ENCODE measurements at places on chromosomes 4 and X. TPM values are rescaled to one million over a fixed set of nuclear protein-coding genes. Genes with fewer than 3 reads are reported as not detected.
A peak's percentile ranks its signal among the peaks of the same experiment; 100 is the strongest.

- H3K27ac ChIP-seq: peak overlapping the region; percentile 86
- no peak overlapping the region for H3K4me3 ChIP-seq
- no peak for DNase-seq
- H3K27me3 ChIP-seq: peaks cover 3% of the 10 kb centered on the region
- H3K36me3 ChIP-seq: no peaks in the 10 kb centered on the region
Measured at GRCh38 chr4:153651116-153651515, 33.0 kb upstream of the TLR2 start.

DNA sequence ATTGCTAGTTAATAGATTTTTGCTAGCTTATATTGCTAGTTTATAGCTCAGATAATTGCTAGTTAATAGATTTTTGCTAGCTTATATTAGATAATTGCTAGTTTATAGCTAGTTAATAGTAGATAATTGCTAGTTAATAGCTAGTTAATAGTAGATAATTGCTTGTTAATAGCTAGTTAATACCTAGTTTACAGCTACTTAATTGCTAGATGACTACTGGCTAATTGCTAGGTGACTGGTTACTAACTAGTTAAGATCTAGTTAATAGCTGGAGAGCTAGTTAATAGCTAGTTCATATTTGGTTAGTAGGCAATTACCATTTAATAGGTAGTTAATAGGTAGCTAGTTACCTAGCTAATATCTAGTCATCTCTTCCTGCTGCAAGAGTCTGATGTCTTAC, 633.8 kb upstream of the CT83 start:
- H3K27ac ChIP-seq: no peak overlapping the region
- H3K4me3 ChIP-seq: no peak overlapping the region
- H3K36me3 ChIP-seq: no peaks in the 10 kb centered on the region

GRCh38 chrX:28550331-28550872, 36.8 kb upstream of the IL1RAPL1 start:
- no peak for DNase-seq
- no peak overlapping the region for H3K27ac ChIP-seq
- no peaks in the 10 kb centered on the region for H3K36me3 ChIP-seq
- H3K4me1 ChIP-seq: no peaks in the 10 kb centered on the region
- no peak overlapping the region for H3K4me3 ChIP-seq

- DNase-seq: peak; percentile 19
- H3K27me3 ChIP-seq: no peaks in the 10 kb centered on the region
- H3K36me3 ChIP-seq: no peaks in the 10 kb centered on the region
- no peak overlapping the region for H3K4me3 ChIP-seq
Measured at GRCh38 chrX:121504153-121504552, 456.7 kb downstream of the GLUD2 start.

DNA sequence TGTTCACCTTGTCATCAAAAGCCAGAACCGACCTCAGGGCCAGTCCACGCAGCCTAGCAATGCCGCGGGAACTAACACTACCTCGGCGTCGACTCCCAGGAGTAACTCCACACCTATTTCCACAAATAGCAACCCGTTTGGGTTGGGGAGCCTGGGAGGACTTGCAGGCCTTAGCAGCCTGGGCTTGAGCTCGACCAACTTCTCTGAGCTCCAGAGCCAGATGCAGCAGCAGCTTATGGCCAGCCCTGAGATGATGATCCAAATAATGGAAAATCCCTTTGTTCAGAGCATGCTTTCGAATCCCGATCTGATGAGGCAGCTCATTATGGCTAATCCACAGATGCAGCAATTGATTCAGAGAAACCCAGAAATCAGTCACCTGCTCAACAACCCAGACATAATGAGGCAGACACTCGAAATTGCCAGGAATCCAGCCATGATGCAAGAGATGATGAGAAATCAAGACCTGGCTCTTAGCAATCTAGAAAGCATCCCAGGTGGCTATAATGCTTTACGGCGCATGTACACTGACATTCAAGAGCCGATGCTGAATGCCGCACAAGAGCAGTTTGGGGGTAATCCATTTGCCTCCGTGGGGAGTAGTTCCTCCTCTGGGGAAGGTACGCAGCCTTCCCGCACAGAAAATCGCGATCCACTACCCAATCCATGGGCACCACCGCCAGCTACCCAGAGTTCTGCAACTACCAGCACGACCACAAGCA, 898 bp downstream of the UBQLN2 start:
- H3K27me3 ChIP-seq: no peaks in the 10 kb centered on the region
- peak overlapping the region; percentile 85 for H3K4me3 ChIP-seq
- DNase-seq: peak; percentile 31

- H3K27ac ChIP-seq: no peak overlapping the region
- H3K36me3 ChIP-seq: peaks cover 14% of the 10 kb centered on the region
- DNase-seq: no peak
- H3K27me3 ChIP-seq: no peaks in the 10 kb centered on the region
- peaks cover 3% of the 10 kb centered on the region for H3K4me1 ChIP-seq
Measured at GRCh38 chr4:25172961-25173915, 13.0 kb upstream of the SEPSECS start.

DNA sequence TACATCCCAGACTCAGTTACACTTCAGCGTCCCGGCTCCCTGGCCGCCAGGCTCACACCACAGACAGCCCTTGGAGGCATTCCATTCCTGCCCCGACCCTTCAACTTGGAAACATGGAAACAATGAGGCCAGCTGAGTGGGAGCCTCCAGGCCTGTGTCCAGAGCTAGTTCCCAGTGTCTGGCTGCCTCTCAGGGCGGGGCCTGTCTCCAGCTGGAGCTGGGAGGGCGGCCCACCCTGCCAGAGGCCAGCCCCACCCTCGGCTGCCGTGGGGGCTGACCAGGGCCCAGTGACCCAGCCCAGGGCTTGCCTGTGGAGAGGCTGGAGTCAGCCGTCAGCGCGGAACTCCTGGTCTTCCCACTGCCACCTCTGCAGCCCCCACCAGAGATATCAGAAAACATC, 37.4 kb upstream of the SPON2 start:
- H3K36me3 ChIP-seq: peaks cover 12% of the 10 kb centered on the region
- peaks cover 5% of the 10 kb centered on the region for H3K4me1 ChIP-seq
- no peaks in the 10 kb centered on the region for H3K27me3 ChIP-seq
- H3K4me3 ChIP-seq: no peak overlapping the region
- DNase-seq: no peak
- H3K27ac ChIP-seq: no peak overlapping the region

GRCh38 chr4:141435446-141436225, 200.7 kb upstream of the IL15 start:
- H3K27me3 ChIP-seq: no peaks in the 10 kb centered on the region
- H3K4me1 ChIP-seq: no peaks in the 10 kb centered on the region
- no peaks in the 10 kb centered on the region for H3K36me3 ChIP-seq

- no peak overlapping the region for H3K27ac ChIP-seq
- H3K4me3 ChIP-seq: no peak overlapping the region
- no peaks in the 10 kb centered on the region for H3K36me3 ChIP-seq
Measured at GRCh38 chrX:30930679-30931078, 41.6 kb upstream of the TAB3 start.

- H3K4me3 ChIP-seq: peak overlapping the region; percentile 93
- peak overlapping the region; percentile 92 for H3K27ac ChIP-seq
- H3K27me3 ChIP-seq: no peaks in the 10 kb centered on the region
- H3K4me1 ChIP-seq: peaks cover 41% of the 10 kb centered on the region
- no peak for DNase-seq
- peaks cover 14% of the 10 kb centered on the region for H3K36me3 ChIP-seq
Measured at GRCh38 chr4:1291091-1291490, 1.4 kb downstream of the MAEA start.

GRCh38 chr4:55089916-55090315, 35.5 kb downstream of the KDR start:
- no peaks in the 10 kb centered on the region for H3K36me3 ChIP-seq
- DNase-seq: no peak
- no peak overlapping the region for H3K4me3 ChIP-seq
- H3K27me3 ChIP-seq: no peaks in the 10 kb centered on the region

GRCh38 chrX:12673487-12673886, 117.7 kb upstream of the PRPS2 start:
- H3K27me3 ChIP-seq: no peaks in the 10 kb centered on the region
- no peak overlapping the region for H3K27ac ChIP-seq
- H3K4me3 ChIP-seq: no peak overlapping the region
- no peak for DNase-seq
- no peaks in the 10 kb centered on the region for H3K36me3 ChIP-seq

- H3K4me3 ChIP-seq: peak overlapping the region; percentile 84
- H3K27me3 ChIP-seq: no peaks in the 10 kb centered on the region
- H3K36me3 ChIP-seq: peaks cover 60% of the 10 kb centered on the region
- peak overlapping the region; percentile 89 for H3K27ac ChIP-seq
- peaks cover 64% of the 10 kb centered on the region for H3K4me1 ChIP-seq
Measured at GRCh38 chr4:2937146-2937857, 25.9 kb downstream of the NOP14 start.

GRCh38 chr4:144655491-144655890, 9.5 kb downstream of the HHIP start:
- no peak overlapping the region for H3K4me3 ChIP-seq
- peaks cover 1% of the 10 kb centered on the region for H3K4me1 ChIP-seq
- DNase-seq: no peak
- H3K27ac ChIP-seq: no peak overlapping the region
- H3K27me3 ChIP-seq: peaks cover 14% of the 10 kb centered on the region

DNA sequence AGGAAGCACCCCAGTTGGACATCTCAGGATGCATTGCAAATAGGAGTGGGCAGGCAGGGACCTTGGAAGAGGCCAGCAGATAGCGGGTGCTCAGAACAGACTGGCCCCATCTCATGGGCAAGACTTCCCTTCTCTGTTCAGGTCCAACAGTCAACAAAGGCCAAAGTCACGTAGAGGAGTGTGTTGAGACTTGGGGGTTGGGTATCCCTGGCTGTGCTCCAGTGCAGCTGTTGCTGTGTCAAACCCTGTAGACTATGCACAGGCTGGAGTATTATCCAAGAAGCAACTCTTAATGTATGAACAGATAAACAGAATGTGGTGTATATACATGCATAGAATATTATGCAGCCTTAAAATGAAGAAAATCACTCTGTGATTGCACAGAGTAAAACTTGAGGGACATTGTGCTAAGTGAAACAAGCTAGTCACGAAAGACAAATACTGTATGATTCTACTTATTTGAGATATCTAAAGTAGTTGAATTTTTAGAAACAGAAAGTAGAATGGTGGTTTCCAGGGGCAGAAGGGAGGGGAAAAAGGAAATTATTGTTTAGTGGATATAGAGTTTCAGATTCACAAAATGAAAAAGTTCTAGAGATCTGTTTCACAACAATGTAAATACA, 192.1 kb upstream of the LCORL start:
- no peak overlapping the region for H3K4me3 ChIP-seq
- no peak for DNase-seq
- H3K4me1 ChIP-seq: no peaks in the 10 kb centered on the region
- no peaks in the 10 kb centered on the region for H3K36me3 ChIP-seq

DNA sequence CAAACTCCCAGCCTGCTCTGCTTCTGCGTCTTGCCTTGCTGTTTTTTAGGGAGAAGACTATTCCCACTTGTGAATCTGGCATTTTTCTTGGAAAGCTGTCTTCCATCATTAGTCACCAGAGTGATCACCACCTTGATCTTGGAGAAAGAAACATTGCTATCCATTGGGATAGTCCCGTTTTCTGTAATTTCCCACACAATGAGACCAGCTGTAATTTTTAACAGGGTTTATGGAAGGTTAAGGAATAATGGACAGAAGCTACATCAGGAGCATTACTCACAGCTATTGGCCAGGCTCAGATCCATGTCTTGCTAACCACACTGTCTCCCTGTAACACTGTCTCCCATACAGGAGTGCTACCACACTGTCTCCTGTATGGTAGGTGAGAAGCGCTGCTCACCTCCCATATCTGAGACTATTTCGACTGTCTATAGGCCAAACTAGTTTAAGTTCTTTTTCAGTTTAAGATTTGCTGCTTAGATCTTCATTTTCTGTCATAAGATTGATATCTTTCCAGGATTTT, 523.0 kb downstream of the SPRY1 start:
- H3K27me3 ChIP-seq: no peaks in the 10 kb centered on the region
- H3K36me3 ChIP-seq: no peaks in the 10 kb centered on the region
- no peak for DNase-seq
- no peak overlapping the region for H3K4me3 ChIP-seq

GRCh38 chr4:110636680-110637407, 14.0 kb upstream of the PITX2 start:
- H3K36me3 ChIP-seq: peaks cover 15% of the 10 kb centered on the region
- no peak for DNase-seq
- H3K27me3 ChIP-seq: peaks cover 86% of the 10 kb centered on the region
- H3K4me1 ChIP-seq: peaks cover 4% of the 10 kb centered on the region
- peak overlapping the region; percentile 81 for H3K27ac ChIP-seq

GRCh38 chrX:119343856-119344255, 55.3 kb upstream of the SLC25A43 start:
- DNase-seq: no peak
- no peak overlapping the region for H3K27ac ChIP-seq
- H3K36me3 ChIP-seq: no peaks in the 10 kb centered on the region
- H3K27me3 ChIP-seq: peaks cover 13% of the 10 kb centered on the region
- no peaks in the 10 kb centered on the region for H3K4me1 ChIP-seq

DNA sequence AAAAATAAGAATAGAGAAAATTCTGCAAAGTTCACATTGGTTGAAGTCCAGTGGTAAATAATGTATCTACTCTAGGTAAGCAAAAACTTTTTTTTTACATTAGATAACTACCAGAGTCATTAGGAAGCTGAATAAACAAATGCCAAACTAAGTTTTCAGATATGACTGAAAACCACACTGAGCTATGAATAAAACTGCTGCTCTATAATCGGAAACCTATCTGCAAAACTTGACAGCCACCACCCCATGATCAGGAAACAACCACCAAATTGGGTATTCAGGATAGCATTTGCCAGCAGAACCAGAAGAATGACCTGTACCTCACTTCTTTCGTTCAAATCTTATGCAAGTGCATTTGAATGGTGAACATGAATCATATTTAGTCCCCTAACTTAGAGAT, 173.0 kb upstream of the TET2 start:
- no peak overlapping the region for H3K27ac ChIP-seq
- peaks cover 9% of the 10 kb centered on the region for H3K4me1 ChIP-seq
- H3K27me3 ChIP-seq: no peaks in the 10 kb centered on the region
- H3K36me3 ChIP-seq: peaks cover 5% of the 10 kb centered on the region
- no peak overlapping the region for H3K4me3 ChIP-seq

- no peak overlapping the region for H3K27ac ChIP-seq
- H3K4me1 ChIP-seq: no peaks in the 10 kb centered on the region
- no peak for DNase-seq
- H3K36me3 ChIP-seq: no peaks in the 10 kb centered on the region
- no peaks in the 10 kb centered on the region for H3K27me3 ChIP-seq
- no peak overlapping the region for H3K4me3 ChIP-seq
Measured at GRCh38 chr4:111221371-111221770, 598.5 kb upstream of the PITX2 start.

The PPBP gene
- not detected for total RNA-seq

The UGT2B11 gene
- total RNA-seq: not detected

The FRG1 gene
- 55.3 TPM for total RNA-seq

The CYBB gene
- total RNA-seq: not detected

The AKAP14 gene
- total RNA-seq: not detected

The SPANXD gene
- not detected for total RNA-seq

The TMSB15A gene
- total RNA-seq: not detected

The PLS3 gene
- 0.37 TPM for total RNA-seq

Data from activated CD8-positive, alpha-beta T cell treated with anti-CD3 and anti-CD28 coated beads, Interleukin-2, amount 10 ng/mL, durations not matched to agents 7 days and 5 days (primary cell).